Stimulated activated naive CD8-positive, alpha-beta T cell treated with anti-CD3 and anti-CD28 coated beads, Interleukin-15, amount 100 ng/mL, for 72 hours (primary cell): ENCODE measurements at places on chromosomes 1 and 21.

DNA sequence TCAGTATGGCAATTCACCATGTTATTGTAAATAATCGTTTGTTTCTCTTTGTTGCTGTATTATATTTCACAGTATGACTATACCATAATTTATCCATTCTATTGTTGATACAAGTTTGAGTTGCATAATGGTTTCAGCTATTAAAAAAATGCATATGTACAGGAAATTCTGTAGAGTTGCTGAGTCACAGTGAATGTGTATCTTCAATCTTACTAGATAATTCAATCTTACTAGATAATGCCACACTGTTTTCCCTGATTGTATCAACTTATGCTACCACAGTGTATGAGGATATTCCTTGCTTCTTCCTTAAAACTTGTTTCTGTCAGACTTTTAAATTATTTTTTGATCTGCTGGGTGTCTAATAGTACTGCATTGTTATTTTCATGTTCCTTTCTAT, 3.5 kb upstream of the COA6 start:
- DNase-seq: no peak

- no peak for DNase-seq
Observed at GRCh38 chr1:36920801-36921405, 113.4 kb downstream of the GRIK3 start.

DNA sequence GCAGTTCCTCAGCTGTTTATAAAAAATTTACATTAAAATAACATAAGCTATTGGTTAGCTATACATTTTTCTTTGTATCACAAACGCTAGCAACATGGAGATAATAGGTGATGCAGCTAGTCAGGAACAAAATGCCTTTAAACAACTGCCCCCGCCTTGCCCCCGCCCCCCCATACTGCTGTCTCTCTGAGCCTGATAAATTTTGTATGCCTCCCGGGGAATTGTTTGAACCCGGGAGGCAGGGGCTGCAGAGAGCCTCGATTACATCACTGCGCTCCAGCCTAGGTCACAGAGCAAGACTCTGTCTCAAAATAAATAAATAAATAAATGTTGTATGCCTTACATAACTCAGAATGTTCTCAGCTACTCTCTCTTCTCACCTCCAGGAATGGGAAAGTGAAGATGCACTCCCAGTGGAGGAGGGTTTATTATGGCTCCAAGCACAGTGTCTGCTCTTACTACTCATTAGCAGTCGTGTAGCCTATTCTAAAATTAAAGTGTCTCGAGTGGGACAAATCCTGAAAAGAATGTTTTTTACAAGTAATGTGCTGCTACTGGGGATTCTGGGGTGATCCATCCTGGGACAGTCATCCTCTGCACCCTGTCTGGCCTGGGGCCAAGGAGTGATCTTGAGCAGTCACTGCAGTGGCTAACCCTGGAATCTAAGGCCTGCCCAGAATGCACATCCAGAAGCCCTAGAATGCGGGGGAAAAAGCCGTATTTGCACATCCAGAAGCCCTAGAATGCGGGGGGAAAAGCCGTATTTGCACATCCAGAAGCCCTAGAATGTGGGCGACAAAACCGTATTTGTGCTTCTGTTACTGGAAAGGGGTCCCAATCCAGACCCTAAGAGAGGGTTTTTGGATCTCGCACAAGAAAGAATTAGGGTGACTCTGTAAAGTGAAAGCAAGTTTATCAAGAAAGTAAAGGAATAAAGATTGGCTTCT, 39.4 kb upstream of the ZNF496 start:
- no peak for DNase-seq

DNA sequence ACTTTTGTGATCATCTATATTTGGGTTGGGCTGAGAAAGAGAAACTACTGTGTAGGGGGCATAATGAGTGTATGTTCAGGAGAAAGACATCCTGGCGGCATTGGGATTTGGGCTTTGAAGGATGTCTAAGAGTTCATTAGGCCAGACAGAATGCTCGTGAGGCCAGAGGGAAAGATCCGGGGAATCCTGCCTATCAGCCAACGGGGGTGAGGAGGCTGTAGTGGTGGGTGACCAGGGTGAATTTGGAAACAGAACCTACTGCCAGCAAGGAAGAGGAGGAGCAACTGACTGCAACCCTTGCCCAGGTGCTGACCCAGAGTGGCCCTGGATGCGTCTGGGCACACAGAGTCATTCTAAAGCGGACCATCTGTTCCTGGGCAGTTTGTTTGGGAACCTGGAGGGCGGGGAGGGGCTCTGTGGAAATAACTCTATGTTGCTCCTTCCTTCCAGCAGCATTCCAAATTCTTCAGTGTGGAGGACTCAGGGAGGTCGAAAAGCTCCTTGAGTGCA, 56.9 kb upstream of the ECE1 start:
- no peak for DNase-seq

DNA sequence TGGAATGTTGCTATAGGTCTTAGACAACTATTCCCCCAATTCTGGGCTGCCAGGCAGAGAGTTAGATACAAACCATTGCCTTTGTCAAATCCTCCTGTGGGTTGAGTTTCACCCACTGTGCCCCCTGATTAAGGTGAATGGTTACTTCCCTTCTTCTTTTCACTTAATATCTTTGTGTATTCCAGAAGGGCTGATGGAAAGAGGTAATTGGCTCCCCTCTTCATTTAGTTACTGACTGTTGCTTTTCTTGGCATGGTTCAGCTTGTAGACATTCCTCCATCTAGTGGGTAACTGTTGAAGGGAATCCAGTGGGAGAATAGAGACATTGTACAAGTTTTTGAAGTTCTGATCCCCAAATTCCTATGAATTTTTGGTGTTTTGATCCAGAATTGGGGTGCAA, 43.8 kb upstream of the MACF1 start:
- no peak for DNase-seq
